ENCODE measurements at places on chromosomes 4 and X.

DNA sequence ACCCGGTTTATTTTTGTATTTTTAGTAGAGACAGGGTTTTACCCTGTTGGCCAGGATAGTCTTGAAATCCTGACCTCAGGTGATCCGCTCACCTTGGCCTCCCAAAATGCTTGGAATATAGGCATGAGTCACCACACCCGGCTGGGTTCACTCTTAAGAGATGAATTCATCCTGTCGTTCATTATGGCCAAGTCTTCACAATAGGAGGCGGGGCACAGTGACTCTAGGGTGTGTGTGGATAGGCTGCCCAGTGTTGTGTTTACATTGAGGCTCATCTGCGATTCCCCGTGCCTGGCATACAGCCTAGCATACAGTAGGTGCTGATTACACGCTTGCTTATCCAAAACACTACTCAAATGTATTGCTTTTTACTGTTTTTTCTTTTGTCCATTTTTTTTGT is 41.3 kb upstream of the IGFBP7 start:
- DNase-seq = no peak

DNA sequence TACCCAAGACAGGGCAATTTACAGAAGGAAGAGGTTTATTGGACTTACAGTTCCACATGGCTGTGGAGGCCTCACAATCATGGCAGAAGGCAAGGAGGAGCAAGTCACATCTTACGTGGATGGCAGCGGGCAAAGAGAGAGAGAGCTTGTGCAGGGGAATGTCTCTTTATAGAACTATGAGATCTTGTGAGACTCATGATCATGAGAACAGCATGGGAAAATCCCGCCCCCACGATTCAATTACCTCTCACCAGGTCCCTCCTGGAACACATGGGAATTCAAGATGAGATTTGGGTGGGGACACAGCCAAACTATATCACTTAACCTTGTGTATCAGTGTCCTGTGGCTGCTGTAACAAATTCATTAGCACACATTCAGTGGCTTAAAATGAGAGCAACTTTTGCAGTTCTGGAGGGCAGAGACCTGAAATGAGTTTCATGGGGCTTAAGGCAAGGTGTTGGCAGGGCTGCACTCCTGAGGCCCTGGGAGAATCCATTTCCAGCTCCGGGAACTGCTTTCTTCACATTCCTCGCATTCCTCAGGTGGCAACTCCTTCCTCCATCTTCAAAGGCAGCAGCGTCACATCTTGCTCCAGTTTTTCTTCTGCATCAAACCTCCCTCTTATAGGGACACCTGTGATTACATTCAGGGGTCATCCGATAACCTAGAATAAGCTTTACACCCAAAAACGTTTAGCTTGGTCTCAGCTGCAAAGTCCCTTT is 22.3 kb upstream of the NSG1 start:
- no peak for DNase-seq

- no peak for DNase-seq
Observed at GRCh38 chr4:85639946-85640345, 165.0 kb downstream of the ARHGAP24 start.

DNA sequence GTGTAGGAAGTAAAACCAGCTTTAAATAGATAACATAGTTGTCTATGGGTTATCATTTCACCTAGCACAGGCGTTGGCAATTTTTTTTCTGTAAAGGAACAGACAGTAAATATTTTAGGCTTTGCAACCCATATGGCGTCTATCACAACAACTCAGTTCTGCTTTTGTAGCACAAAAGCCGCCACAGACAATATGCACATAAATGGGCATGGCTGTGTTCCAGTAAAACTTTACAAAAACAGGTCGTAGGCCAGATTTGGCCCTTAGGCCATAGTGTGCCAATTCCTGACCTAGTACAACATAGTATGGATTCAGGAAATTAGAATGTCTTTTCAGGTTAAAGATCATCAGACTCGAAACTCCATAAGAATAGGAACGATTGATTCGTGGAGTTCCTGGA is 265.3 kb upstream of the GK2 start:
- DNase-seq = no peak

DNA sequence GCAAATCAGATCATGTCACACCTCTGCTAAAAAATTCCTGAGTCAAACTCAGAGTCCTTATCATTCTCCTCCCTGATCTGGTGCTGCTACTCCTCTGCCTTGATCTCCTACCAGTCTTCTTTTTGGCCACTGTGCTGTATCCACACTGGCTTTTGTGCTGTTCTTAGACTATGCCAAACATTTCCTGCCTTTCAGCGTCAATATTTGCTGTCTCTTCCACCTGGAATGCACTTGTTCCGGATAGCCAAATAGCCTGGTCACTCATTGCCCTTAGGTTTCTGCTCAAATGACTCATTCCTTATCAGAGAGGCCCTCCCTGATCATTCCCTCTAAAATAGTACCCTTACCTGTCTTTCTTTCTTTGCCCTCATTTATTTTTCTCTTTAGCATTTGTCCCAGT is 24.4 kb upstream of the RP2 start:
- DNase-seq = no peak

DNA sequence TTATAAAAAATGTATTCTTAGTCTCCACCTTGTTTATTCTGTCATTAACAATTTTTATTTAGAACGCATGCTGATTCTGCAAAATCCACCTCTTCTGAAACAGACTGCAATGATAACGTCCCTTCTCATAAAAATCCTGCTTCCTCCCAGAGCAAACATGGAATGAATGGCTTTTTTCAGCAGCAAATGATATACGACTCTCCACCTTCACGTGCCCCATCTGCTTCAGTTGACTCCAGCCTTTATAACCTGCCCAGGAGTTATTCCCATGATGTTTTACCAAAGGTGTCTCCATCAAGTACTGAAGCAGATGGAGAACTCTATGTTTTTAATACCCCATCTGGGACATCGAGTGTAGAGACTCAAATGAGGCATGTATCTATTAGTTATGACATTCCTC is 75.6 kb upstream of the SMARCA5 start:
- DNase-seq = no peak

DNA sequence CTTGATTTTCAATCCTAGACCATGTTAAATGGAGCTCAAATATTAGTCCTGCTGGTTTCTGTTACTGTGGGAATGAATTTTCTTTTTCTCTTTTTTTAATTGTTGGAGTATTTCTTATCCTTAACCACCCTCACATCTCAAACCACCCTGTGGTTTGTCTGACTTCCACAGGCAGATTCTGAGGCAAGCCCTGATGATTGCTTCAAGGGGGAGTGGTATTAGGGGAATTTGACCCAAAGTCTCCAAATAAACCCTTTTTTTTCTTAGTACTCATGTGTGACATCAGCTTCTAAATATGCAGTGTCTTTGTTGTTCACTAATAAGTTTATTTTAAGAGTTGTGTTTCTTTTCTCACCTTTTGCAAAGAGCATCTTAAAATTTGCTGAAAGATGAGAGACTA is 810.3 kb downstream of the IL1RAPL1 start:
- no peak for DNase-seq

GRCh38 chr4:171621646-171622045 is 191.6 kb upstream of the GALNTL6 start:
- no peak for DNase-seq

- DNase-seq = no peak
Observed at GRCh38 chrX:132071254-132071653, 48.2 kb downstream of the STK26 start.

GRCh38 chrX:129876771-129877305 is 29.1 kb upstream of the UTP14A start:
- no peak for DNase-seq

- no peak for DNase-seq
Observed at GRCh38 chrX:138982365-138982764, 270.8 kb upstream of the FGF13 start.

DNA sequence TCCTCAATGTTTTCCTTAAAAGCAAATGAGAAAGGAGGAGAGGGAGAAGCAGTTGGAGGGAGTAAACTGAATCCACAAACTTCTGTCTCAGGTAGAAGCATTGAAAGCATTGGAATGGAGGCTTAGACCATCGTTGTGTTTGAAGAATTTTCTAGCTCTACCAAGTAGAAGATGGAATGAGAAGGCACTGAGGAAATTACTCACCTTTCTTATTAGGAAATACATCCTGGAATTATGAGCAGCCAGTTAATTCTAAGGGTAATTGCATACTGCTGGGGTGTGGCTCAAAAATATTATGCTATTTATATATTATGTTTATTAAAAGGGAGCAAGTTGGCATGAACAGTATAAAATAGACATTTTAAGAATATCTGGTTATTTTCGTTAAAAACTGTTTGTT is 12.9 kb downstream of the PGM2 start:
- DNase-seq = no peak

DNA sequence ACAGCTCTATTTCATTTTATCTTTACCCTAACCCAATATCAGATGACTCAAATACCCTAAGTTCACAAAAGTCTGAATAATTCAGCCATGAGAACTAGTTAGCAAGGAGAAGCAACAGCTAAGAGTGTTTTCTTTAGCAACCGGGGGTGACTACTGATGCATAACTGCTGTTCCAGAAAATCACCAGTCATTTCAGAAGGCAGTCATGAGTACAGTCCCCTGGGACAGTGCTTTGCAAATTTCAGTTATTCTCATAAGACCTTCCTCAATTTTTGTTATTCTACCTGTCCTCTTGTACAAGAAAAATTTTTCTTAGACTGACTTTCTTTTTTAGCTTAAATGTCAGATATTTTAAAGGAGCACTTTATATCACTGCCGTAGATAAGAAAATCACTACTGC is 16.4 kb downstream of the BANK1 start:
- no peak for DNase-seq

DNA sequence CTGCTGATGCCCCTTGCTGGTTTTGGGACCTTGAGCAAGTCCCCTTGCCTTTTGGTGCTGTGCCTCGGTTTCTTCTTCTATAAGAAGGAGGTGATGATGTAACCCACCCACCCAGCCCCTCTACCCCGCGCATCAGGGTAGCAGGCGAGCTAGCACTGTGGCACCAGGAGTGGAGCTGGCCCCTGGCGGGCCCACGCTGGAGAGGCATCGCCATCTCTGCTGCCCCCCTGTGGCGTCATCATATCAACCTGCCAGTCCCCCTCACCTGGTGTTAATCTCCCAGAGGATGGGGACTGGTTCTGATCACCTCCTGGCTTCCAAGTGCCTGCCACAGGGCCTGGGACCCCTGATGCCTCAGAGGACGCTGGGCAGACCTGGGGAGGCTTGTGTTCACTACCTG is 6.3 kb upstream of the SORCS2 start:
- no peak for DNase-seq

GRCh38 chrX:20995829-20996228 is 378.4 kb upstream of the CNKSR2 start:
- DNase-seq = no peak

- DNase-seq = no peak
Observed at GRCh38 chr4:26493461-26493860, 3.2 kb upstream of the CCKAR start.

- no peak for DNase-seq
Observed at GRCh38 chrX:97909245-97909644, 1025.5 kb downstream of the RPA4 start.

- no peak for DNase-seq
Observed at GRCh38 chr4:835148-836002, 9.4 kb upstream of the CPLX1 start.

GRCh38 chr4:189299706-189300105 is 641.0 kb upstream of the FRG1 start:
- DNase-seq = no peak

DNA sequence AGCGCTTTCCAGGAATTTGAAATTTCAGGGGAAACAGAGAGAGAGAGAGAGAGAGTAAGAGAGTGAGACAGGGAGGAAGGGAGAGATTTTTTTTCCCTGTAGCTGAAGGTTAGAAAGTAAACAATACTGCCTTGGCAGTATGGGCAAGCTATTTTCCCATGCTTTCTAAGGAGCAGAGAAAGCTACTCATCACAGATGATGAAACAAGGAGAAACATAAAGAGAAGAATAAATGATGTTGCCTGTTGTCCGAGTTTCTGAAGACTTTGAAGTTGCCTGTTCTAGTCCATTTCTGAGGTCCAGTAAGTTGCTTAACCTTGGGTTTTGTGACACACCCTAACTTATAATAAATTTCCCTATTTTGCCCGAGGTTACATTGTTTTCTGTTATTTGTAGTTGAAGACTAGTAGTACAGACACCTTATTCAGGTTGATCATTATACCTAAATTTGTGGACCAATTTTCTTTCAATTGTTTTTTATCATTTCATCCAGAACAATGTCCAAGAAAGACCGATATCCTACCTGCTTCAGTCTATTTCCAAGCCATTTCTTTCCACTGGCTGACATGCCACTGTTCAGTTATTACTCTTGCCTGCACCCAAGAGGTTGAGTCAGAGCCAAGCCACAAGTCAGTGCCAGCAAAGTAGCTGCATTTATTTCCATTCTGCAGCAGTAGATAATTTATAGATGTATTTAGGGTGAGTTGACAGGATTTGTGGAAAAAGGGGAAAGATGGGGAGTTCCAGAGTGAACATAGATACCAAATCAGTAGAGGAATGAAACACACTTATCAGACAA is 49.7 kb upstream of the SLC16A2 start:
- DNase-seq = no peak

DNA sequence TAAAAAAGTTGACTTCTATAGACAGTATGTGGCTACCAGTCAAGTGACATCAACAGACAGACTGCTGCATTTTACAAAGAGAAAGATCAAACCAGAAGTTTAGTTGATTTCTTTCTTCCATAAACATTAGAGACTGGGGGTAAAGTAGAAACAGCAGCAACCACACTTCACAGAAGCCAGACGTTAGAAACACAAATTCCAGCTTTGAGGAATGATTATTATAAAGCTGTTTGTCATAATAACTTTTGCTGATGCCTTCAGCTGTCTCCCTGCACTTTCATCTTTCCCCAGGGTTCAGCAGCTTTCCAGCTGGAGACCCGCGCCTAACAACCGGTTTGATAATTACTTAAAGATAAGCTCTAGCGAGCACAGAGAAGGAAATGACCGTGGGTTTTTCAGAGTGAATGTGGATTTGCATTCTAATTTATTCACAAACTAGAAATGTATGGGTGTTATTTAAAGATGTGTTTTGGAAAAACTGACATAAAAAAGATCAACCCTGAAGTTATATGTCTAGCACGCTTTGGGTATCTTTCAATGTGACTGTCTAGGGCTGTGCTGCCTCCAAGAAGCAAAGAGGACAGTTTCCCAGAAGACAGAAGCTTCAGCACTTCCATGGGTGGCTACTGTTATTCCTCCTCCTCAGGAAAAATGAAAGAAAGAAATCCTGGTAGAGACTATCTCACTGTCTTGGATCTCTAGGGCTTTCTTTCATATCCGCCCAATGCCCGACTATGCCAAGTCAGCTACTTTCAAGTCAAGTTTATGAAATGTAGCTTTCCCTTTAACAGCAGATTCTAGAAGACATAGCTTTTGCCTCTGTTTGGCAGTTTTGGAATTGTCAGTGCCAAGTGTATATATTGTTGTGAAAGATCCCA is 15.0 kb upstream of the ENAM start:
- no peak for DNase-seq

DNA sequence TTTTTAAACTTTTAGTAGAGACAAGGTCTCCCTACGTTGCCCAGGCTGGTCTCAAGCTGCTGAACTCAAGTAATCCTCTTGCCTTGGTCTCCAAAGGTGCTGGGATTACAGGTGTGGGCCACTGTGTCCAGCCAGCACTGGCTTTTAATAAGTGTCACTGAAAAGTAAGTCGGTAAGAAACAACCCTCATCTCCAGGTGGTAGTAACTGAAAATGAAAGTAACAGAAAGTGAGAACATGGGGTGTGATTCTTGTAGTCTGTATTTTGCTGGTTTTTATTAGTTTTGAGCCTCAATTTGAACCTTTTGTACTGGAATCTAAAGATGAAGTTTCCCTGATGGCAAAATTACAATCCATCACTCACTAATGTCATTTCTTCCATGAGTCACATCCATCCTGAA is 238.1 kb upstream of the AGA start:
- DNase-seq = no peak
